ENCODE measurements at places on chromosomes 6 and 20.

DNA sequence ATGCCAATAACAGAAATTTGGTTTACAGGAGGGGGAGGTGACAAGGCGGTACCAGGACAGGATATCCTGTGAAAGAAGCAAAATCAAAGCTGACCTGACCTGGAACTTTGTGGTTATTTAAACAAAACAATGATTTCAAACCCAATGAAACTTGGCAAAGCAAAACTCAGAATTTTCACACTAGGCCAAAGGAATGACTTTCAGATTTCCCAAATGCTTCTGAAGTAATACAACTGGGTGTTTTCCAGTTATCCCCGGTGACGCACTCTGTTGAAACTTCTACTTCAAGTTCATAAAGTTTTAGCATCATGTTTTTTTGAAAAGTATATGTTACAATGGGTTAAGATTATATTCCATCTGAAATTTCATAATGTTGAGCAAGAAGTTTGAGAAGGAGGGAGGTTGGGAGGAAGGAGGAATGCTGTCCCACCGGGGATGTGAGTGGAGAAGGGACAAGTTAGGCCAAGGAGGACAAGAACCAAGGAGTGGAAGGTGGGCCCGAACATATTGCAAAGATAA is 78.1 kb upstream of the TRAF3IP2 start:
- DNase-seq = no peak

DNA sequence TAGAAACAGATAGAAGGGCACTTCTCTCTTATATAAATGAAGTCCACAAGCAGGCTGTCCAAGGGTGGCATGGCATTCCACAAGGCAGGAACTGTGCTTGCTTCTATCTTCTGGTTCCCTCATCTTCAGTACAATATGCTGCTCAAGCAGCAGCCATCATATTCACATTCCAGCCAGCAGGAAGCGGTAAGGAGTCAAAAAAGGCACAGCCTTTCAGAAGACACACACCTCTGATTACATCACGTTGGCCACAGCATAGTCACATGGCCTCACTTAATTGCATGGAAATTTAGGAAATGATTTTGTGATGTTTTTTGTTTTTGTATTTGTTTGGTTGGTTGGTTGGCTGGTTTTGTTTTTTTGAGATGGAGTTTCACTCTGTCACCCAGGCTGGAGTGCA is 19.0 kb downstream of the REM1 start:
- peak; percentile 81 for DNase-seq

- no peak for DNase-seq
These were observed 98.0 kb upstream of the FOXA2 start for GRCh38 chr20:22682381-22682780.

DNA sequence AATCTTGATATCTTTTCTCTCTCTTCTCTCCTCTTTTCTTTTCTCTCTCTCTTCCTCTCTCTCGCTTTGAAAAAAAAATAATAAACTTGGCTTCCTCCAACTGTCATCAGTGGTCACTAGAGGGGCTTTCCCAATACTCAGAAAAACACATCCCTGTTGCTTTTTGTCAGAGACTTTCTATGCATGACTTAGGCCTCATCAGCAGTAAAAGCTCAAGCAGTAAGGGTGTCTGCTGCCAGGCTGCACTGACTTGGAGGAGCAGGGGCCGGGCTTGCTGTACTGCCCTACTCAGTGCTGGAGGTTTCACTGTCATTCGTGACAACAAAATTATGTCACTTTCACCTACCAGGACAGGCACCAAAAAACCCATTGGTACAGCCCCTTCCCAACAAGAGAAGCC is 272.0 kb downstream of the ADGB start:
- DNase-seq = no peak

DNA sequence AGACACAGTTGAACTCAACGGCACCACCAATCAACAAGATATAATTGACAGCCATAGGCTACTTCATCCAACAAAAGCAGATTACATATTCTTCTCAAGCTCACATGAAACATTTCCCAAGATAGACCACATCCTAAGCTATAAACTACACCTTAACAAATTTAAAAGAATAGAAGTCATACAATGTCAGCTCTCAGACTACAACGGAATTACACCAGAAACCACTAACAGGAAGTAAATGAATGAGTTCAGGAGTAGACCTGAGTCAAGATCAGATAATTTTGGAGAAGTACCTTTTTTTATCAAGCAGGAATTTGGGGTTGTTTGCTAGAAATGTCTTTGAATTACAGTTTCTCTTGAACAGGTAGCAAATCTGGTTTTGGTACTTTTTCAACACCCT is 237.8 kb downstream of the TBX18 start:
- DNase-seq = no peak

- no peak for DNase-seq
These were observed 457.5 kb upstream of the ARID1B start for GRCh38 chr6:156319707-156320106.

DNA sequence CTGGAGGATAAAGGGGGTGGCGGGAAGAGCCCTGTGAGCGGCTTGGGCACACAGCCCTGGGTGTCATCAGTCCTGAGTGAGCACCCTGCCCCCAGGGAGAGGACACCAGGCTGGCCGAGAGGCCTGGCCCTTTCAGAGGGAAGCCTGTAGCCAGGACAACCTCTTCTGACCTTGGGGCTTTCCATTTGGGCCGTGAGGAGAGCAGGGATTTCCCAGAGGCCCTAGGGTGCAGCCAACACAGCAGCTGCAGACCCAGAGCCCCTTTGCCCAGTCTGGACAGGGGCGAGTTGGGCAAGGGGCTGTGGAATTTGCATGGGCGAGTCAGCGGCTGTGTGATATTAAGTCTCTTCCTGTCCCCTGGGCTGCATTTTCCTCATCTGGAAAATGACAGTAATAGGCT is 6.3 kb downstream of the MAP1LC3A start:
- no peak for DNase-seq

DNA sequence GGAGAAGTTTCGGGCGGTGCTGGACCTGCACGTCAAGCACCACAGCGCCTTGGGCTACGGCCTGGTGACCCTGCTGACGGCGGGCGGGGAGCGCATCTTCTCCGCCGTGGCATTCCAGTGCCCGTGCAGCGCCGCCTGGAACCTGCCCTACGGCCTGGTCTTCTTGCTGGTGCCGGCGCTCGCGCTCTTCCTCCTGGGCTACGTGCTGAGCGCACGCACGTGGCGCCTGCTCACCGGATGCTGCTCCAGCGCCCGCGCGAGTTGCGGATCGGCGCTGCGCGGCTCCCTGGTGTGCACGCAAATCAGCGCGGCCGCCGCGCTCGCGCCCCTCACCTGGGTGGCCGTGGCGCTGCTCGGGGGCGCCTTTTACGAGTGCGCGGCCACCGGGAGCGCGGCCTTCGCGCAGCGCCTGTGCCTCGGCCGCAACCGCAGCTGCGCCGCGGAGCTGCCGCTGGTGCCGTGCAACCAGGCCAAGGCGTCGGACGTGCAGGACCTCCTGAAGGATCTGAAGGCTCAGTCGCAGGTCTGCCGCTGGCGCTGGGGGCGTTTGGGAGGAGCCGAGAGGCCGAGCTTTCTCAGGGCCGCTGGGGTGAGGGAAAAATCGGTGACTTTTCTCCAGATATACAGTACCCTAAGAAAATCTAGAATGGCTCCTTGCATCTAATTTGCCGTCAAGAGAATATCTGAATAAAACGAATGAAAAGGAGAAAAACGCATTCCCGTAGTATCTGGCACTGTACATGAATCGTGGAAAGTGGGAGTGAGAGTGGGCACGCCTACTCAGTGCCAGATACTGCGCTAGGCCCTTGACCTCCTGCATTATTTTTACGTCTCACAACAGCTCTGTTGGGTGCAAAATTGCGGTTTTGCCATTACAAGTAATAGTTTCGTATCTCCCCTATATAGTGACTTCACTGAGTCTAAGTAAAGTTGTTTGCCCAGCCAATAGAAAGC is 1.0 kb downstream of the CALHM6 start:
- DNase-seq = no peak

Data from HepG2 (cell line).